Activated CD4-positive, alpha-beta T cell treated with anti-CD3 and anti-CD28 coated beads, Interleukin-2, amount 50 U/mL, for 16 hours (primary cell): ENCODE measurements at places on chromosomes 3 and 15.

- DNase-seq, result no peak
These were observed 37.8 kb downstream of the DLG1 start for GRCh38 chr3:197260491-197261163.

DNA sequence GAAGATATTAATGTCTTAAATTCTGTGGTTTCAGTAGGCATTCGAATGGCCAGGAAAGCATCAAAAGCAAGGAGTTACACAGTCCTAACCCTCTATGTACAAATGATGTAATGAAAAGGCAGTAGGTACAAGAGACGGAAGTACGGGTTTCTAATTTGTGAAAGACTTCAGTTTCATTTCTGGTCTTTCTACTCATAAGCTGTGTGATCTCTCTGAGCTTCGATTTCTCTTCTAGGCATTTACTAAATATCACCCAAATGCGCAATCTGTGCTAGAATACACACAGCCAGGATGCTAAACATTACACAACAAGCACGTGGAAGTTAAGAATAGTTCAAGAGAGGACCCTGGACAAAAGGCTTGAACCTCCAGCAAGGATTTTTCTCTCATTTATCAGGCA lies 17.9 kb upstream of the STIMATE start:
- DNase-seq, result no peak

GRCh38 chr3:187963677-187964385 lies 190.1 kb upstream of the LPP start:
- no peak for DNase-seq

DNA sequence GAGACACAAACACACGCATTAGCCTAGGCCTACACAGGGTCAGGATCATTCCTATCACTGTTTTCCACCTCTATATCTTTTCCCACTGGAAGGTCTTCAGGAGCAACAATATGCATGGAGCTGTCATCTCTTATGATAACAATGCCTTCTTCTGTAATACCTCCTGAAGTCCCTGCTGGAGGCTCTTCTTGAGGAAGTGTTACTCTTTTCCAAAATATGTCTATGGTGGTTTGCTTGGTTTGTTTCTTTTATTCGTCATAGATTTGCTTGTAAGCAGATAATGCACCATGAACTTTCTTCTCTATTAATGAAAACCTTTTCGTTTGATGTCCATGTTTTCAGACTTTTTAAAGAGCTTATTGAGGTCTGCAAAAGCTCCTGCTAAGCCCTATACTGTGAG lies 109.3 kb downstream of the GMPS start:
- DNase-seq, result no peak

DNA sequence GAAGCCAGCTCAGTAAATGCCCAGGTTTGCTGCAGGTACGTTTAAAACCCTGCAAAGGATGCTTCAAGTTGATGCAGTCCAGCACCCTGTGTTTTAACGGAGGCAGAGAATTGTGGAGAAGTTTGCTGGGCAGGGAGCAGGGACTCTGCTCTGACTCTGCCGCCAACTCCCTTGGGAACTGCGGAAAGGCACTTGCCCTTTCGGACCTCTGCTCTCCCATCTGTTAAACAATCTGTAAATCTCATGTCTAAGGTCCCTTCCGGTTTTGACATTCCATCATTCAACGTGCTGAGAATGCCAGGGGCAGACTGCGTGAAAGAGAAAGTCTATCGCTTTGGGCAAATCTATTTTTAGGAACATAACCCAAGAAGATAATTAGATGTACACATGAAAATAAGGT lies 184.5 kb downstream of the OPA1 start:
- DNase-seq, result no peak

GRCh38 chr3:103169289-103169688 lies 734.5 kb downstream of the ZPLD1 start:
- no peak for DNase-seq

DNA sequence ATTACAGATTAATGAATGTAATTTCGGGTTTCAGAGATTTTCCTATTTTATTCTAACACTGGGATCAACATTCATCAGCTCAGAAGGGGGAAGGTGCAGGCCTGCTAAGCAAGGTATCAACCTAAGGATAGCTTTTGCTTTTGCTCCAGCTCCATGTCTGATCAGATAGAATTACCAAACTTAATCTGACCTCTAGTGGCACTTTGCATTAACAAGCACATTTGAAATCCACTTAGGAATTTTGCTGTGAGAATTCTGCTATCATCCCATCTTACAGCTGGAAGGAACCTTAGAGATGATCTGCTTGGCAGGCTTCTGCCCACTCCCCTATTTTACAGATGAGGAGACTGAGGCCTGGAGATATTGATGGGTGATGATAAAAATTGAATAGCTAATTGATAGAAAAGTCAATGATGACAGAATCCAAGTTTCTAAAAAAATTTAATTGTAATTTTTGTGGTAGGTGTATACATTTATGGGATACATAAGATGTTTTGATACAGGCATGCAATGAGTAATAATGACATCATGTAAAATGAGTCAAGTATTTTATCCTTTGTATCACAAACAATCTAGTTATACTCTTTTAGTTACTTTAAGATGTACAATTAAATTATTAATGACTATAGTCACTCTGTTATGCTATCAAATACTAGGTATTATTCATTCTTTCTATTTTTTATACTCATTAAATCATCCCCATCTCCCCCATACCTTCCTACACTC lies 209.2 kb upstream of the ZPLD1 start:
- peak; percentile 30 for DNase-seq
